ENCODE measurements at places on chromosomes 12 and 14.

DNA sequence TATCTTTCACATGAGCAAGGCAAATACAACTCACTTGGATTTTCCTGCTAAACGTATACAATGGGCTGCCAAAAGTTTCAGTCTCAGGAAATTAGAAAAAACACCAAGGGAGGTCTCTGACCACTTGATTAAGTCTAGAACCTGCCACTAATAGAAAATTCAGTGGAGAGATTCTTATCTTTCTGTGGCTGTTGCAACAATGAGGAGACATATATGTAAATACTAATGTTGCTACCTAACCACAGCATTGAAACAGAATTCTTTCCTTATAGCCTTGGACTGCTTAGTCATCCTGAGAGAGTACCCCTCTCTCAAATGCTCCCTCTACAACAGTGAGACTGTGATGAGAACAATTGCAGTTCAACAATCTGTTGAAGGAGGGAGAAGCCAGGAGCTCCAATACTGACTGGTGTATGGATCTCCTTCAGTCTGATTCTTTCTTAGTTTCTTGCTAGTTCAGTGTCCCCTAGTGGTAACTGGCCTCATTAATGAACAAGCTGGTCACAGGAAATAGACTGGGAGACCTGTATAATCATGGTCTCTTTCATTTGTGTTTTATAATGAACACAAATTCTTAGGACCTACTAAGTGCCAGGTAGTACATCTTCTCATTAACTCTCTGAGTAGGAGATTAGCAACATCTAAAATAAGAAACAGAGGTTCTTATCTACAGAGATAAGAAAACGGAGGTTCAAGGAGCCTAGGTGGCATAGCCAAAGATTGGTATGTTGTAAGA is 164.5 kb downstream of the SLC38A4 start:
- DNase-seq = peak; percentile 79

GRCh38 chr12:1795221-1795784 is 25.1 kb upstream of the LRTM2 start:
- DNase-seq = no peak

DNA sequence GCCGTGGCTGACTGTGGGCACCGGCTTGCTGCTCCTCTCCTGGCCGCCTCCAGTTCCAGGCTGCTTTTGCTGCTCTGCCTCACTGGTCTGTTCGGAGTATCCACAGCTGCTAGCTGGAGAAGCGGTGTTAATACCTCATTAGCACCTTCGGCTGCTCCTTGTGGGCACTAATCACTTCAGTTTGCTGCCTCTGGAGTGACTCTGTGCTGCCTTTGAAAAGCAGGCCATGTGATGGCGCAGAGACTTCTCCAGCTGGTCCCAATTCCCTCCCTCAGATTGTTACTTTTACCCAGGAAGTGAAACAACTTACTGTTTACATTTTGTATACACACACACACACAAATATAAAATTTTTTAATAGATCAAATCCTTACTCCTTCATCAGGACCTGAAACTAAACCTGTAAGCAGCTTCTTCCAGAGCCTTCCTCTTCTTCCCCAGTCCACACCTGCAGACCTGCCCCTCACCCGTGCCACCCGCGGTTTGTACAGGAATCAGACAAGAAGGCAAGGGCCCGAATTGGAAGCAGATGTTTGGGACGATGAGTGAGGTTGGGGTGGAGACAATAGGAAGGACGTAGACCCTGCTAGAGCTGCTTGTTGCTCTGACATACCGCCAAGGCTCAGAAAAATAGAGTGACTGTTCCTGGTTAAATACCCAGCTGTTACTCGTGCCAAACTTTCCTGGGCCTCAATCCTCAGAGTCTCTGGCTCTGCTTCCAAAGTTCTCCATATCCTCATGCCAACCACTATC is 41.5 kb upstream of the LTBP2 start:
- no peak for DNase-seq

DNA sequence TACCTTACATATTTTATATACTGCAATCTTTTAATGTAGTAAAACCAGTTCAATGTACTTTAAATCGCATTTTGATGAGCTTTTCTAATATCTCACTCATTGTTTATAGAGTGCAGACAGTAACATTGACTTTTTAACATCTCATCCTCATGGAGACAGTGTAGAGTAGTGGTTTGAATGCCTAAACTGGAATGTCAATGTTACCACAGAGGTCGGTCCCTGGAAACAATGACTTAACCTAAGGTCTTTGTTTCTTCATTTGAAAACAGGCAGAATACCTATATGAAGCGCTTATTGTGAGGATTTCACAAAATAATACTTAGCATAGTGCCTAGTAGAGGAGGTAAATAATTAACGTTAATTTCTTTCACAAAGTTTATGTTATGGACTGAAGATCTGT is 5.0 kb downstream of the CDK17 start:
- no peak for DNase-seq

GRCh38 chr12:56120158-56120846 is 2.2 kb downstream of the ZC3H10 start:
- peak; percentile 51 for DNase-seq
